ENCODE measurements at places on chromosomes 6 and 20. TPM values are rescaled to one million over a fixed set of nuclear protein-coding genes. Genes with fewer than 3 reads are reported as not detected.

The SFTA2 gene
- polyA plus RNA-seq, result 94.7 TPM

DNA sequence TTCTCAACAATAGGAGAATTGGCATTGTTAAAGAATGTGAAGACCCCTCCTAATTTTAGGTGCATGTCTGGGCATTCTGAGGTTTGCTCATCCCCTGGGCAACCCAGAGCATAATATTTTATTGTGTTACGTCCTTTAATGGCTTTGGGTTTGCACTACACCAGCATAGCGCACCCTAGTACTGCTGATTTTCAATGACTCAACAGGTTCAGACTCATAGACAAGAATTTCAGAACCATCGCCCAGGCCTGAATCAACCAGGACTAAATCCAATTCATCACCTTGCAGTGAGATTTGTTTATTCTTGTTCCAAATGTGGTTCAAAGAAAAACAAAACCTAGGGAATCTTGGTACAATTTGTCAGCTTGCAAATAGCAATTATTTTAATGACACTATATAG, 137.8 kb upstream of the PHACTR1 start:
- no peaks in the 10 kb centered on the region for H3K27me3 ChIP-seq
- DNase-seq, result no peak
- no peaks in the 10 kb centered on the region for H3K4me1 ChIP-seq
- H3K36me3 ChIP-seq, result no peaks in the 10 kb centered on the region

- H3K27ac ChIP-seq, result no peak overlapping the region
- H3K27me3 ChIP-seq, result no peaks in the 10 kb centered on the region
- H3K4me3 ChIP-seq, result no peak overlapping the region
Measured at GRCh38 chr6:14943116-14943515, 302.8 kb upstream of the JARID2 start.

GRCh38 chr6:10630178-10630577, 64.2 kb downstream of the C6orf52 start:
- H3K4me3 ChIP-seq, result no peak overlapping the region
- H3K36me3 ChIP-seq, result peaks cover 24% of the 10 kb centered on the region
- no peaks in the 10 kb centered on the region for H3K27me3 ChIP-seq
- H3K4me1 ChIP-seq, result no peaks in the 10 kb centered on the region

DNA sequence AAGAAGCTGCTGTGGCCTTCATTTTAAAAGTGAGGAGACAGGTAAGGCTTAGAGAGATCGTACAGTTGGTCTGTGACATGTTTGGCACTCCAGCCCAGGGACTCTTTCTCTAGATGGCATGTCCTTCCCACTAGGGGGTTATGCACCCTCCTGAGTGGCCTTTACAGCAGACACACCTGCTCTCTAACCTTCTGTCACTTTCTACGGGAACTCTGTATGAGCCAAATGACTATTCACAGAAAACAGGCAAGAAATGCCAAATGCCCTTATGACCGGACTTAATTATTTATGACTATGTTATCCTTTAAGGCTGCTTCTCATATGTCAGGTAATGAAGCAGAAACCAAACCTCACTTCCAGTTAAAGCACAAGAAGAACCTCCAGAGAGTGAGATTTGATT, 91.2 kb downstream of the MAP3K5 start:
- H3K27ac ChIP-seq, result peak overlapping the region; percentile 31
- DNase-seq, result no peak
- no peaks in the 10 kb centered on the region for H3K27me3 ChIP-seq
- H3K4me3 ChIP-seq, result no peak overlapping the region
- peaks cover 49% of the 10 kb centered on the region for H3K4me1 ChIP-seq

The PGC gene
- polyA plus RNA-seq, result 48,206 TPM

The TAGAP gene
- 1.4 TPM for polyA plus RNA-seq

GRCh38 chr6:13203145-13203544, 125.2 kb downstream of the TBC1D7 start:
- H3K27ac ChIP-seq, result no peak overlapping the region
- no peak for DNase-seq
- H3K27me3 ChIP-seq, result no peaks in the 10 kb centered on the region
- no peaks in the 10 kb centered on the region for H3K4me1 ChIP-seq

GRCh38 chr20:7723284-7723683, 217.0 kb downstream of the HAO1 start:
- no peaks in the 10 kb centered on the region for H3K27me3 ChIP-seq
- no peak overlapping the region for H3K4me3 ChIP-seq
- H3K4me1 ChIP-seq, result no peaks in the 10 kb centered on the region
- H3K27ac ChIP-seq, result no peak overlapping the region

DNA sequence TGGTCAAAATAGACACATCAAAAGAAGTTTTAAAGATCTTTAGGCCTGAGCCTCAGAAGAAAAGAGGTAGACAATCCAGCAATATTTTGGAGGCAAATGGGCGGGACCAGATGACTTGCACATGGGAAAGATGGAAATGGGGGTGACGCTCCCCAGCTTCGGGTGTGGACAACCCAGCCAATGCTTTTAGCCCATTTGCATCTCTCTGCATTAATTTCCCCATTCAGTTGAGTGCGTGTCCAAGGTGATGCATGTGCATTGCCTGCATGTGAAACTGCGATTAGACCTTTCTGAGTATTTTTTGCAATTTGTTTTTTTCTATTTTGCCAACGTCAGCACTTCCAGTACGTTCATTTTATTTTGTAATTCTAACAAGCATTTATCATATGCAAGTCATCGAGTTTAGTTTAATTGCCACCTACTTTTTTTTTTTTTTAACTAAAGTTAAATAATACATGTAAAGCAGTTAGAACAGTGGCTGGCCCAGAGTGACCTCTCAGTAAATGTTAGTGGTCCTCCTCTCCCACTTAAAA, 24.2 kb downstream of the PDRG1 start:
- H3K36me3 ChIP-seq, result no peaks in the 10 kb centered on the region
- H3K27me3 ChIP-seq, result no peaks in the 10 kb centered on the region
- H3K4me1 ChIP-seq, result no peaks in the 10 kb centered on the region
- no peak overlapping the region for H3K27ac ChIP-seq
- DNase-seq, result no peak

GRCh38 chr6:11270030-11271027, 37.9 kb upstream of the NEDD9 start:
- DNase-seq, result peak; percentile 83
- H3K36me3 ChIP-seq, result no peaks in the 10 kb centered on the region
- no peaks in the 10 kb centered on the region for H3K27me3 ChIP-seq
- H3K4me3 ChIP-seq, result no peak overlapping the region
- peaks cover 25% of the 10 kb centered on the region for H3K4me1 ChIP-seq

The VGLL2 gene
- polyA plus RNA-seq, result not detected

DNA sequence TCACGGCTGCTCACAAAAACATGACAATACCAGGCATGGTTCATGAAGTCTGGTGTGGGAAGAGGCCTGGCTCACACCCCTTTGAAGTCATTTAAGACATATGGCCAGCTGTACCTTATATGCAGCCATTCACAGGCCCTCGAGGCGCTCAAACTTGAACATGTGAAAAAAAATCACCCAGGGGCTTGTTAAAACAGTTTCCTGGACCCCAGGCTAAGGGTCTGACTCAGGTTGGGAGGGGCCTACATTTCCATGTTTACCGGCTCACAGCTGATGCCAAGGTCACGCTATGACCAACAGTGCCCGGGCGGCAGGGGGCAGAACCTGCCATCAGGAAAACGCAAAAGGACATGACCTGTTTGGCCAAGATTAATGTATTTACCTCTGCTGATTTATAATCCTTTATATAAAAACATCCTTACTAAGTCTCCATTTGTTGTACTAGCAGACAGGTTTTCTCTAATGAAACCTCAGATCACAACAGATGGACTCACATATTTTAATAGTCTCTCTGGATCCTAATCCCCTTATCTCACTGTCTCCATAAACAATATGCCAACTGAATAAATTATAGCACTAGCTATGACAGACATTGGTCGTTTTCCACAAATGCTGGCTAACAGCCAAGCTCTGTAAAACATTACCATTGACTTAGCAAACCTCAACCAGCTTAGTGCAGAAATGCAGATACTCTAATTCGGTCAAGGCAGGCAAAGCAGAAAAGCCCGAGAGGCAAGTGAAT, 19.9 kb downstream of the EZR start:
- peaks cover 95% of the 10 kb centered on the region for H3K4me1 ChIP-seq
- no peaks in the 10 kb centered on the region for H3K27me3 ChIP-seq
- H3K27ac ChIP-seq, result peak overlapping the region; percentile 70
- no peaks in the 10 kb centered on the region for H3K36me3 ChIP-seq
- H3K4me3 ChIP-seq, result no peak overlapping the region
- DNase-seq, result peak; percentile 73

Measured in stomach (tissue), 19 donors.